ENCODE measurements at places on chromosomes 5 and 9. TPM values are rescaled to one million over a fixed set of nuclear protein-coding genes. Genes with fewer than 3 reads are reported as not detected.

The ZNF354C gene
- not detected for total RNA-seq

The GNA14 gene
- total RNA-seq: not detected

The C5orf52 gene
- not detected for total RNA-seq

The STPG3 gene
- total RNA-seq: 0.61 TPM

The CNTRL gene
- 81.7 TPM for total RNA-seq

The NR2F1 gene
- total RNA-seq: not detected

The DBH gene
- not detected for total RNA-seq

The FOXD1 gene
- total RNA-seq: 0.54 TPM

The INIP gene
- total RNA-seq: 51.0 TPM

The JAKMIP2 gene
- 58.7 TPM for total RNA-seq

The PHYHD1 gene
- total RNA-seq: not detected

The GLDC gene
- not detected for total RNA-seq

The C9orf57 gene
- total RNA-seq: not detected

The MEGF10 gene
- total RNA-seq: not detected

The PKD2L2 gene
- total RNA-seq: not detected

The PTGES gene
- total RNA-seq: not detected

The RLN2 gene
- total RNA-seq: not detected
